ENCODE measurements at places on chromosomes 6 and 20. TPM values are rescaled to one million over a fixed set of nuclear protein-coding genes. Genes with fewer than 3 reads are reported as not detected.

Gene PAK5
- total RNA-seq: 0.21 TPM

Gene CCDC167
- 28.2 TPM for total RNA-seq

Gene SUMO4
- total RNA-seq: 1.0 TPM

Gene RING1
- total RNA-seq: 11.5 TPM

Gene SLC17A1
- total RNA-seq: not detected

Gene PRR3
- 10.6 TPM for total RNA-seq

Gene C20orf202
- not detected for total RNA-seq

GRCh38 chr6:121555201-121555600, 119.8 kb downstream of the GJA1 start:
- no peak for DNase-seq

DNA sequence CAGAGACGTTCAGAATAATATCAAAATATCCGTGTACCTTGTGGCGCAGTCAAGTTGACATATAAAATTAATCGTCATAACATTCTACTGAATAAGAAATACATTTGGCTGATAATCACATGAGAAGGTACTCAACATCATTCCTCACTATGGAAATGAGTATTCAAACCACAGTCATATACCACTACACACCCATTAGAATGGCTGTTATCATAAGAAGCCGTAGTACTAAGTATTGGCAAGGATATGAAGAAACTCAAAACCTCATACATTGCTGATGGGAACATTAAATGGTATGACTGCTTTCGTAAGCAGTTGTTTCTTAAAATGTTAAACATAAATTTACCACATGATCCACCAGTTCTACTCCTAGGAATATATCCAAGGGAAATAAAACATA, 244.7 kb downstream of the CDKAL1 start:
- no peak for DNase-seq

- no peak for DNase-seq
Measured at GRCh38 chr6:134115715-134116074, 63.3 kb upstream of the SLC2A12 start.

- no peak for DNase-seq
Measured at GRCh38 chr6:134551245-134551960, 233.5 kb upstream of the SGK1 start.

DNA sequence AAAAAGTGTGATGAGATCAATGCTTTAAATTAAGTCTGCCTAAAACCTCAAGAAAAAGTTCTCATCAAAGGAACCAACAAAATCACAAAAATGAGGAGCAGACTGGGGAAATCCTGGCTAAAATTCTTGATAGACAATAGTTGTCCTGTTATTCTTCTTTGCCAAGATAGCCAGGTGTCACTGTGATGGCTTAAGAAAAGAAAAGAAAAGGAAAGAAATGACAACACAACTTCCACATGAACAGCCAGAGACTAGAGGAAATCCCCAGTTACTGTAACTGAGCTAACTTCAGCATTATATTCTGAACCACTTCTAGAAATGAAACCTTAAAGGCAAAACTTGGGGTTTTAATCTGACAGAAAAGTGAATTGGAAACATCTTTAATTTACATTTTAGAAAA, 129.6 kb downstream of the CD24 start:
- DNase-seq: no peak

DNA sequence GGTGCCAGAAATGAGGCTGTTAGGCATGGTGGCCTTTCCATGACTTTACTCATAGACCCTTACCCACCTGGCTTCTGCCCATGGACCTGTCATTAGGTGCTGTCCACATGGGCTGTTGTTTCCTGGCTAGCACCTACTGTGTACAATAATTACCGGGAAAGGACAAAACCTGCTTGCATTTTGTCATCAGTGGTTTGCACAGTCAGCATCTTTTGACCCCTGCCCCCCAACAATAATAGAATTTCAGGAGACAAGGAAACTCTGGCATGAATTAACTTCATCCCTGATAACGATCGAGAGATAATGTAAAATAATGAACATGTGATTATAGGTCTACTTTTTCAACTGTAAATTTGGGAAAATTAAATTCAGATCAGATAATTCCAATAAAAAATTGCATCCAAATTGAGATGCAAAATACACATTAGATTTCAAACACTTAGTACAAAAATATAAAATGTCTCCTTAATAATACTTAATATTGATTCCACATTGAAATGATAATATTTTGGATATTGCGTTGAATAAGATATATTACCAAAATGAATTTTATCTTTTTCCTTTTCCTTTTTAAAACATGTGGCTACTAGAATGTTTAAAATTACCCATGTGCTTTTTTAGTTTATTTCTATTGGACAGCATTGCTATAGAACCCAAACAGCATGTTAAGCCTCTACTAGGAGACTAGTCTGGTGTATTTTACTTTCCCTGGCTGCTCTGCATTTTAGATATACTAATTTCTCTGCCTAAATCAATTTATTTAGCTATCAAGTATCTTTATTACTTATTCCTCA, 12.4 kb downstream of the ANKRD66 start:
- no peak for DNase-seq

DNA sequence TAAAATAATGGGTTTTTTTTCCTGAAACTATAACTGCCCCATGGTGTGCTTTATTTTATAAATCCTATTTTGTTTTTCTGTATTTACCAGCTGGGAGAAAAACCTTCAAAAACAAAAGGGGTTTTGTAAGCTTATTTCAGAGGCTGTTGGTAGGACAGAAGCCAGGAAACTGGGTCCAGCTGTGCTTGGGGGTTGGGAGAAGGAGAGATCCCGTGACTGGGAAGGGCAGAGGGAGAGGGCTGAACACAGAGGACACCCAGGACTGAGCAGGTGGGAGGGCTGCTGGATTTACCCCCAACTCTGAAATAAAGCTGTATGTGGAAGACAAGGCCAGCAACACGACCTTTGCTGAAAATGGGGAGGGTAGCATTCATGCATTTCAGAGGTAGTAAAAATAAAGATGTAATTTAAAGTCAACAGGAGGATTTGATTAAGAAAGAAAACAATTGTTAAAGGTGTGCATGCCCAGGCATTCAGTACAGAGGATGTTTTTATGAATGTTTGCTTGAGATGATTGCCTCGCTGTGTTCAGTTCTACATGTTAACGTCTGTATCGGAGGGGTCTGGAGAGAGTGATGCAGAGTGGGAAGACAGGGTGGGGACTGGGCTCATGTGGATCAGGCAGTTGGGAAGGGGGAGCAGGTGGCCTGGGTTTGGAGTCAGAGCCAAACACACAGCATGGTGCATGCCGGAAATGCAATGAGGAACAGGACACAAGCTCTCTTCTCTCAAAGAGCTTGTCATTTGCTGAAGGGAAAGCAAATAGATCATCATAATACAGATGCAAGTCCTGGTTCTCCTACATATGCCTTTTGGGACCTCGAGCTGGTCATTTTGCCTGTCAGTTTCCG, 21.4 kb downstream of the ARFGEF3 start:
- no peak for DNase-seq

DNA sequence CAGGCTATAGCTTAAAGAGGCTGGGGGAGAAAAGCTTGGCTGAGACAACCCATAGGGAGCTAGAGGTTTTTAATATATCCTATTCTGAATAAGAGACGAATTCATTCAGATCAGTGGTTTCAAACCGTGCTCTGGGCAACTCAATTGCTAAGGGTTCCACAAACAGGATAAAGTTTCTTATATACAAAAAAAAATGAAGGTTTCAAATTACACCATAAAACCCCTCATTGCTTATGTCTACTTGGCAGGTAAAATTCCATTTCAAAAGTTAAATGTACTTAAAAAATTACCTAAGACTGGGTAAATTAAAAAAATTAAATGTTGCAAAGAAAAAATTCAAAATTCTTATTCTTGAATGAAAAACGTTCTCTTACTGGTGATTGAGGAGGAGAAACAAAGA, 2.7 kb downstream of the HLA-DPB1 start:
- DNase-seq: no peak

- DNase-seq: no peak
Measured at GRCh38 chr6:29553268-29554057, 6.1 kb downstream of the UBD start.

DNA sequence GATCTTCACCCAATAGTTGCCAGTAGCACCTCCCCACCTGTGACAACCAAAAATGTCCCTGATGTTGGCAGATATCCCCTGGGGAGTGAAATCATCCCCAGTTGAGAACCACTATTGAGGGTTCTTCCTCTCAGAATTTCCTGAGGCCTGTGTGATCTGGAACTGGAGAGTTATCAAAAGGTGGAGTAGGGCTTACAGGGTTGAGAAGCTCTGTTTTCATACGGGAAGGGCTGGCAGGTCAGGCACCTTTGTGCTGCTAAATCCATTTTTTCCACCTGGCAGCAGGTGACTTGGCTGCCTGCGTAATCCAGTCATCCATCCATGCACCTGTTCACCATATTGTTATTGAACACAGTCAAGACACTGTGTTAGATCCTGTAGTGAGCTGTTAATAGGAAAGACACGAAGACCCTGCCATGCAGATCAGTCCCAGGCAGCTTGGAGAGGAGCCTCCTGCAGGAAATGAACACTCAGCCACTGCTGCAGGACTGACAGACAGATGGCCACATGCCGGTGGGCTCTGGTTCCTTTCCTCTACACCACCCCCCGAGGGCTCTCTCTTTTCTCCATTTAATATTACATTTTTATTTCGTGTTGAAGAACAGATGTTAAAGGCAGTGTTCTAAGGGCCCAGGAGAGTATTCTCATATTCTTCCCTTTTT, 5.4 kb downstream of the DUSP22 start:
- DNase-seq: peak; percentile 49

DNA sequence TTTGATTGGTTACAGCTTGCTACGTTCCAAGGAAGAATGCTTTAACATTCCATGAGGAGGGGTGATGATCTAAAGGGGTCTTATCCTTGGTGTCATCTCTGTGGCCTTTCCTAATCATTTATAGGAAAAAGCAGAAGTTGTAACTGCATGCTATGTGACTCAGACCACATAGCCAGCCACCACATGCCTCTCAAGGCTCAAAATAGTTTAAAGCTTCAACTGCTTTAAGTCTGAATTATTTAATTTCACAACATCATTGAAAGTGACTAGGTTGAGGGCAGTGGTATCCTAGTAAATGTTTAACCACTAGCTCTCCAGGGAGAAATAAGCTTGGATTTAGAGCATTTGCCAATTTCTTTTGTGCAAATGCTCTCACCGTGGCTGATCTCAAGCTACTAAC, 29.7 kb downstream of the MC3R start:
- DNase-seq: no peak

DNA sequence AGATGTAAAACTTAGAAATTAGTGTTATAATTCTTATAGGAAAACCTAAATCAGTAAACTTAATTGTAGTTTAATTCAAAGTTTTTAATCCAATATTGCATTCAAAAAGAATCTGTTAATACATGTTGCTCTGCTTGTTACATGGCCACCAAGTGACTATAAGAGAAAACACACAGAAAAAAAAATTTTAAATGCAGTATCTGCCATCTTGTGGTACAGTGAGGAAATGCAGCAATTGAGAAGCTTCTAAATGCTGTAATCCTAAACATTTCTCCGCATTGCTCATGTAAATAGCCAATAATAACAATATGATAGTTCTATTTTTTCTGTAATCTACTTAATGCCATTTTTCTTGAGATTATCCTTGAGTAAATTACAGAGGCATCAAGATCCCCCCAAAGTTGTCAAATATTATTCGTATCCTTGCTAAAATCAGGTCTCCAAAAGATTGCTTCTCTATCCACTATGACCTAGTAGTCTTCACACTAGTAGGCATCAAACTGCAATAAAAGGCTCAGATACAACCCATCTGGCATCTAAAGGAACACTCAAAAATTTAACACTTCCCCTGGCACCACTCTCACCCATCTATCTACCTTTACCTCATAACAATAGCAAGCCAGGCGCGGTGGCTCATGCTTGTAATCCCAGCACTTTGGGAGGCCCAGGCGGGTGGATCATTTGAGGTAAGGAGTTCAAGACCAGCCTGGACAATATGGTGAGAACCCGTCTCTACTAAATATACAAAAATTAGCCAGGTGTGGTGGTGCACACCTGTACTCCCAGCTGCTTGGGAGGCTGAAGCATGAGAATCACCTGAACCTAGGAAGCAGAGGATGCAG, 34.6 kb downstream of the HDAC2 start:
- DNase-seq: no peak

GRCh38 chr6:137746264-137746663, 120.8 kb upstream of the TNFAIP3 start:
- DNase-seq: no peak

- no peak for DNase-seq
Measured at GRCh38 chr6:125953502-125953875, 3.1 kb upstream of the HINT3 start.

DNA sequence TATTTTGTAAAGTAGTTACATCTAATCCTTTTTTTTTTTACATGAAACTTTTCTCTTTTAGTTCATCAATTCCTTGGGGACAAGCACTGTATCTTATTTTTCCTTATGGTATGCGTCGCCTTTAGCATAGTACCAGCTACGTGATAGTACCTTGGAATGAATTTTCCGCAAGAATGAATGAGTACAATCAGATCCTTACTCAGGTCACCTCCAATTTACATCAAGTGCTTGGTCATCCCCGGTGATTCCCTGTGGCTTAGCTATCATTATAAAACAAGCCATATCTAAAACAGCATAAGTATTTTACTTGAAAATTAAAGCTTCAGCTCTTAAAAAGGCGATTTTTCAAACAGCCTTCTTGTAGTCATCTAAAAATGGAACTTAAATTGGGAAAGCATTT, 680.4 kb upstream of the MAP3K7 start:
- no peak for DNase-seq

- DNase-seq: no peak
Measured at GRCh38 chr6:14951704-14952103, 294.2 kb upstream of the JARID2 start.

- DNase-seq: no peak
Measured at GRCh38 chr6:150640556-150641209, 41.0 kb downstream of the PLEKHG1 start.

All from suprapubic skin (tissue), 4 donors.